ENCODE measurements at places on chromosomes 12 and 14.

DNA sequence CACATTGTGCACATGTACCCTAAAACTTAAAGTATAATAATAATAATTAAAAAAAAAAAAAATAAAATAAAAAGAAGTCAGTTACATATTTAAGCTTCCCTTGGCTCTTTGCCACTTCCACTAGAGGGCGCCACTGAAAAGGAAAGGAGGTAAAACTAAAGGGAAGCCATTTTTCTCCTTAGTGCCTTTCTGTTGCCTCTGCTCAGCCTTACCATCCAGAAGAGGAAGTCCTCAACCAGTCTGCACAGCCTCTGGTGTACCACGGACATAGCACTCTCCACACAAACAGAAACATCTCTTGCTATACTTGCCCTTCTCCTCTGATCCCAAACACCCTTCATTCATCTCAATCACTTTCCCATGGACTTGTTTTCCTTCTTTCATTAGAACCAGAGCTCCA is 169.0 kb upstream of the EEA1 start:
- peak; percentile 41 for DNase-seq

DNA sequence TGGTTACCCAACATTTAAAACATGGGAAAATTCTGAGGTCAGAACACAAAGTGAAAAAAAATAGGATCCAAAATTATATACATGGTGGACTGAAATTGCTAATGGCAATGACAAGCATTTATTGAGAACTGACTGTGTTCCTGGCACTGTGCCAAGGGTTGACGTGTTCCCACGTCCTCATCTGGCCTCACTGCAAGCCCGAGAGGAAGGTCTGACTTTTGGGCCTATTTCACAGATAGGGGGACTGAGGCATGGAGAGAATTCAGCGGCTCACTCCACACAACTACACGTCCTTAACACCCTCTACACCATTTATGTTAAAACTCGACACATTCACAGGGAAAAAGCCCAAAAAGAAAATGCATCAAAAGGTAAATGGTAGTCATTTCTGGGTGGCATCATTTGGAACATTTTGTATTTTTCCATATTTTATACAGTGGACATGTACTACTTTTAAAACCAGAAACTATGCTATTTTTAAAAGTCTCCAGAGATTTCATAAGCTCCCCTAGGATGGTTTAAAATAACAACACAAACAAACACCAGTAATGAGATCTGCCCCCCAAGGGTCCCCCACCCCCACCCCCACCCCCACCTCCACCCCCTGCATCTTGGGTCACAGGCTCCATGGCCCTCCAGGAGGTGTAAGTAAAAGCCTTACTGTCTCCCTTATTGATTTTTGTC is 27.7 kb downstream of the CLMN start:
- DNase-seq = no peak

- no peak for DNase-seq
Measured at GRCh38 chr14:25049093-25049567, 817 bp downstream of the STXBP6 start.

- no peak for DNase-seq
Measured at GRCh38 chr14:56295743-56296142, 177.5 kb downstream of the PELI2 start.

GRCh38 chr12:58919231-58920101 is 838 bp downstream of the LRIG3 start:
- no peak for DNase-seq

DNA sequence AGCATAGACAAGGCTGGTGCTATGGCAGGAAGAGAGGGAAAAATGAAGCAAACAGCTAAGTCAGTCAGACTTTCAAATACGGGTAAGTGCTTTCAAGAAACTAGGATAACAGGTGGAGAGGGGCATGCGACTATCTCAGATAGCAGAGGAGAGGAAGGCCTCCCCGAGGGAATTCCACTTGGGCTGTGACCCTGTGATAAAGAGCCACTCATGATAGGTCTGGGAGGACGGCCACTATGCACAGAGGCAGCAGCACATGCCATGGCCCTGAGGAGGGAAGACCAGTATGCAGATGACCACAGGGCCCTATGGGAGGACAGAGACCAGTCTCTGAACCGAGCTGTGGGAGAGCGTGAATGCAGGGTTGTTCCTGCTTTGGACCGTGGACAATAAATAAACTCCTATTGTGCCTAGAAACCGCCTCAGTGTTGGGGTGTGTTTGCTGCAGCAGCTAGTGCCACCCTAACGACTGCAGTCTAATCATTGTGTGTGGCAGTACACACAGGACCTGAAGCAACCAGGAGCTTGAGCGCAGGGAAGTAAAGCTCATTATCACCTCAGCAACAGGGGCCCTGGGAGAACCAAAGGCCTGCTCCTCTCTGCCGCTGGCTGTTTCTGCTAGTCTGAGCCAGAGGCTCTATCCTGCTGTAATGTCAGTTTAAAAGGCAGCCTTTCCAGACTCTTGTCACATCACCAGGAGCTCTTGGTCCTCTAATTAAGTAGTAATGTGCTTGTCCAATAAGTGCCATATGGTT is 119.1 kb downstream of the CACNA1C start:
- DNase-seq = no peak

GRCh38 chr14:41297576-41298327 is 308.9 kb upstream of the LRFN5 start:
- no peak for DNase-seq

GRCh38 chr12:10197879-10198278 is 14.8 kb upstream of the GABARAPL1 start:
- no peak for DNase-seq

GRCh38 chr12:24778486-24779304 is 170.2 kb downstream of the BCAT1 start:
- no peak for DNase-seq

GRCh38 chr12:70849265-70849960 is 71.1 kb downstream of the PTPRR start:
- no peak for DNase-seq

- no peak for DNase-seq
Measured at GRCh38 chr14:39673270-39673711, 241.1 kb upstream of the FBXO33 start.

DNA sequence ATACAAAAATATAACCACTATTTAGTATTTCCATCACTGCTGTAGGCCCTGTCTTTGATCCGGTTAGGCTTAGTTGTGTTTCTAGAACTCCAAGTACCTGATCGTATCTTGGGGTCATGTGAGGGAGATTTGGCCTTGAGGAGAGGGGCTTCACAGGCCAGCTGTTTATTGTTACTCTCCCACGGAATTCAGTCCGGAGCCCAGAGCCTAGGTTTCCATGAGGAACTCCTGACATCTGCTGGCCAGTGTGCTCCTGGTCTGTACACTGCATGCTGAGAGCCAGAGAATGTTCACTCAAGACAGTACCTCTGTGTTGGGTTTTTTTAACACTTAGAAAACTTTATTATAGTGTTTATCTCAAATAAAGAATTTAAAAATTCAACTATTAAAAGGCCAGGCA is 341.0 kb upstream of the TMEM132C start:
- no peak for DNase-seq
